Stimulated activated CD8-positive, alpha-beta memory T cell treated with anti-CD3 and anti-CD28 coated beads, Interleukin-4, amount 100 ng/mL, for 1 hour (primary cell): ENCODE measurements at places on chromosomes 12 and 14.

DNA sequence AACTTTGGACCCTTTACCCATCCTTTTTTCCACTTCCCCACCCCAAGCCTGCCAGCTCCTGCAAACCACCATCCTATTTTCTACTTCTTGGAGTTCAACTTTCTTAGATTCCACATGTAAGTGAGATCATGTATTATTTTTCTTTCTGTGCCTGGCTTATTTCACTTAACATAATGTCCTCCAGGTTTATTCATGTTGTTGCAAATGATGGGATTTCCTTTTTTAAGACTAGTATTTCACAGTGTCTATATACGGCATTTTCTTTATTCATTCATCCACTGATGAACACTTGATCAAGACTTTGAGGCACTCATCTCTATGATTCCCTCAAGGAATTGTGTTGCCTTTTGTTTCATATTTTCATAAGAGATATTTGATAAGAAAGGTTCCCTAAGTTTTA, 5.6 kb upstream of the PRPF39 start:
- no peak for DNase-seq

- no peak for DNase-seq
Observed at GRCh38 chr12:57223191-57224165, 6.0 kb upstream of the SHMT2 start.

GRCh38 chr12:10128687-10129086, 1.3 kb downstream of the CLEC7A start:
- no peak for DNase-seq

DNA sequence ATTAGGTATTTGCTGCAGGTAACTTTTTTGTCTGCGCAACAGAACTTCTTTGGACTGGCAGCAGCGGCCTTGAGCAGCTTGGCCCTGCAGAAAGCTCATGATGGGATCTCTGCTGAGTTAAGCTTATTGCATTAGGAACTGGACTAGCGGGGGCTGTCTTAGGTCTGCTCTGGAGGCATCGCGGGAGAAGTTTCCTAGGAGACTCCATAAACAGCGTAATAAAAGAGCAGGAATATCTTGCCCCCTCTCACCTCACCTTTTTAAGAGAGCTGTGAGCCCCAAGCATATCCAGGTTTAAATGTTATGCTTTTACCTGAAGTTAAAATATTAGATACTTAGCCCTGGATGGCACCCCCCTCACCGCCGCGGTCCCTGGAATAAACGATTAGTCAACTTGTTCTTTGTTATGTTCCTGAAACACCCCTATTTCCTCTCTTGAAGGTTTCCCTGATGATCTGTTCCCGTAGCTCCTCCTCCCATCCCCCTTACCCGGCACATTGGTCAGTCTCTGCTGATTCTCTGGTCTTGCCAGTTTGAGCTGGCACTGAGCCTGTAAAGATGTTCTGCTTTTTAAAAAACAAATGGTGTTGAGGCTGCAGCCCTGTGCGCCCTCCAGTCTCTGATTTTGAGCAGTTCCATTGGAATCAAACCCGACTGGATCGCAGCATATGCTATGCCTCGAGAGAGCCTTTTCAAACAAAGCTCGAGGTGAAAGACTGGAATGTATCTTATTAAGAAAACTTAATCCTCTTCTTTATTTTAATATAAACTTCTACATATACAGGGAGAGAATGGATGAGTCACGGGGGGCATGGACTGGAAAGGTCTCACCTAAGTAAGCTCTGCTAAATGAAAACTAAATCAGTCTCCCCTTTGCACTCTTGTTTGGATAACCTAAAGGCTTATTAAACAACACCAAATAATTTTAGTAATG, 1.9 kb downstream of the MLXIP start:
- no peak for DNase-seq

- no peak for DNase-seq
Observed at GRCh38 chr12:3273409-3273853, 196.3 kb downstream of the TSPAN9 start.

DNA sequence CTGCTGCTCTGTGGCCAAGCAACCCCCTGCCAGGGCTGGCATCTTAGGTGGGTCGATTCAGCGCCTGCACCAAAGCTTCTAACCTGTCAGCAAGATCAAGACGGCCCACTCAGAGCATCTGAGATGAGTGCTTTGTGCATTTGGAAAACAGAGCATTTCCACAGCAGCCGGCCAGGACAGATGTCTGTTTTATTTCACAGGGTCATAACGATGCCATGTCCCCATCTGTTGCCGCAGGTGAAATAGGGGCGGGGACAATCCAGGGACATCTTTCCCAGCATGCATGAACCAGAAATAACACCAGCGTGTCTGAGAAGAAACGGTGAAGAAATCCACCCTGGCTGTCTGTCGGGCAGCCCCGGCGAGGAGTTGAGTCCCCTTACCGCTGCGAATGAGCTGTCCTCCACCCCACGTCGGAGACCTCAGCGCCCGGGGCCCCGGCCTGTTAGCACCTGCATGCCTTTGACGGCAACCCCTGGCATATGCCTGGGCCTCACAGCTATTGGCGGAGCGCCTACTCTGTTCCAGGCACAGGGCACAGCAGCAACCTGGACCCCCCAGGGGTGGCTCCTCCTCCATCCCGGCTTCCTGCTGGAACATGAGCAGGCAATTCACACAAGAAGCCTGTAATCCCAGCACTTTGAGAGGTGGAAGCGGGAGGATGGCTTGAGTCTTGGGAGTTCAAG, 30.6 kb upstream of the ULK1 start:
- DNase-seq: no peak

DNA sequence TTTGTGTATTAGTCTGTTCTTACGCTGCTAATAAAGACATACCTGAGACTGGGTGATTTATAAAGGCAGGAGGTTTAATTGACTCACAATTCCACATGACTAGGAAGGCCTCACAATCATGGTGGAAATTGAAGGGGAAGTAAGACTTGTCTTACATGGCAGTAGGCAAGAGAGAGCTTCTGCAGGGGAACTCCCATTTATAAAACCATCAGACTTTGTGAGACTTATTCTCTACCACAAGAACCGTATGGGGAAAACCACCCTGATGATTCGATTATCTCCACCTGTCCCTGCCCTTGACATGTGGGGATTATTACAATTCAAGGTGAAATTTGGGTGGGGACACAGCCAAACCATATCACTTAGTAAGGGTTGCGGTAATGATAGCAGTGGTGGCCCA, 833.1 kb downstream of the FLRT2 start:
- no peak for DNase-seq

DNA sequence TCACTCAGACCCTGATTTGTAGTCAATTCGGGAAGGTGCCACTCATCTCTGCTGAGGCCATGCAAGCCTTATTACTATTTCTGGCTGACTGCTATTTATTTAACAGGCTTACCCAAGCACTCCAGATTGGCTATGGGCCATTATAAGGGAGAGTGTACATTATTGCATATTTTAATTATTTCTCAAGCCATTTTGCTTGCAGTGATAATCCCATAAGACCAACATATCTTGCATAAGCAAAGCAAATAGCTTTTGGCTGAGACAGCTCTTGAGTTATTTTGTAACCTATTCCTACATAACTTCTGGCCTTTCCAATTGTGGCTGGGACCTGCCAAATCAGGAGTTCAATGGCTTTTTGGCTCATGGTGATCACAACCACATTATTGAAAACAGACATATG, 509.6 kb upstream of the USP15 start:
- DNase-seq: no peak

DNA sequence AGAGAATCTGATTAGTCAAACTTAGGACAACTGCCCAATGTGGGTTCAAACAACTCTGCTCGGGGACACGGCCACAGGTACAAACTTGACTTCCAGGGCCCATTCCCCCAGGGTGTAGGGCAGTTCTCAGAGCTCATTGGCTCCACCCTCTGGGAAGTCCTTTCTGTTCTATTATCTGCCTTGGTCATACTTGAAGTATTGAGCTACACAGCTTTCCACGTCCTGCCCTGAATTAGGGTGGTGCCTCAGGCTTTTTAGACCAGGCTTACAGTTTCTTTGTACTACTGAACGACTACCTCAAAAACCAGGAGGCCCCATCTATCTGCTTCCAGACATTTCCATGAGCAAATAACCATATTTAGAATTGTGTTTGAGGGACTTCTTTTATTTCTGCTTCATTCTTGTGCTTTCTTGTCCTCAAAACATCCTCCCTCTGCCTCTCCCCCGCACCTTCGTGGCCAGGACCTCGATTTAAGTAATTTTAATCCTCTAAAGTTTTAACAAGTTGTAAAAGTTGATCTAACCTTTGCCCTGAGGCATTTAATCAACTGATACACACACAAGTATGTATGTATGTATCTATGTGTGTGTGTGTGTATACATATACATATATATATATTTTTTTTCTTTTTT, 281.7 kb upstream of the AMIGO2 start:
- peak; percentile 9 for DNase-seq

DNA sequence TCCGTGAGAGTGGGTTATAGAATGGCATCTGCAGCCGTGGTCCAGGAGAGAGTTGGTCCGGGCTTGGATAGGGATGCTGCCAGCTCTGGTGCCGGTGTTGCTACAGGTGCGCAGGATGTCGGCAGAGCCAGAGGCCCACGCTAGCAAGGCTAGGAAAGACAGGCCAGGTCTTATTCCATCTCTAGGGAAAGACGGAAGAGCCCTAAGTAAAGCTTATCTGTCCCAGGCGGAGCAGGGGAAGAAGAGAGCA, 485 bp upstream of the PSME1 start:
- DNase-seq: no peak

DNA sequence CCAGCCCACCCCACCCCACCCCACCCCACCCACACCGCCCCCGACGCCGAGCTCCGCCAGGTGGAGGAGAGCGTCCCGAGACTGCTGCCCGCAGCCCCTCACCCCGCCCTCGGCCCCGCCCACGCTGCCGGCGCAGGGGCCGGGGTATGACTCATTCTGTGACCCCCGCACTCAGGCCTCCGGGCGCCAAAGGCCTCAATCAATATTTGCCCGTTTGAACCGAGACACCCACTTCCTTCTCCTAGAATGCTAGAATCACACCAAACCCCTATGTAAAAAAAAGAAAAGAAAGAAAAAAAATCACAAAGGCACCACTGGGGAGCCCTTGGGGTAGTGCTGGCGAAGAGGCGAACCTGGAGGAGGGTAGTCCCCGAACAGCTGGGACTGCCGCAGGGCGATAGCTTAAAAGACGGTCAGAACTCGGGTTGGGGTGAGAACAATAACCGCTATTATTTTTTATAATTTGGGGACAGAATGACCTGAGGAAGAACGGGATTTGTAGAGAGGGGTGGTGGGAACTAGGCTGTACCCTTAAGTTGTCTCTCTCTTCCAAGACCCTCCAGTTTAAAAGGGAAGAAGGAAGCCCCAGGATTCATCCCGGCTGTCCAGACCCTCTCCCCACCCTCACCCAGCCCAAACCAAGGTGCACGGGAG, 894 bp downstream of the KRT8 start:
- DNase-seq: no peak

- no peak for DNase-seq
Observed at GRCh38 chr14:50038398-50039119, 77.8 kb downstream of the VCPKMT start.

- no peak for DNase-seq
Observed at GRCh38 chr12:123106640-123107359, 44.1 kb downstream of the PITPNM2 start.

GRCh38 chr14:76080025-76080424, 71.7 kb upstream of the GPATCH2L start:
- DNase-seq: no peak

GRCh38 chr14:105500726-105501101, 9.7 kb downstream of the TEDC1 start:
- DNase-seq: no peak

GRCh38 chr14:91893007-91893406, 25.7 kb upstream of the TC2N start:
- DNase-seq: no peak

GRCh38 chr12:114092981-114093380, 126.9 kb upstream of the RBM19 start:
- no peak for DNase-seq

DNA sequence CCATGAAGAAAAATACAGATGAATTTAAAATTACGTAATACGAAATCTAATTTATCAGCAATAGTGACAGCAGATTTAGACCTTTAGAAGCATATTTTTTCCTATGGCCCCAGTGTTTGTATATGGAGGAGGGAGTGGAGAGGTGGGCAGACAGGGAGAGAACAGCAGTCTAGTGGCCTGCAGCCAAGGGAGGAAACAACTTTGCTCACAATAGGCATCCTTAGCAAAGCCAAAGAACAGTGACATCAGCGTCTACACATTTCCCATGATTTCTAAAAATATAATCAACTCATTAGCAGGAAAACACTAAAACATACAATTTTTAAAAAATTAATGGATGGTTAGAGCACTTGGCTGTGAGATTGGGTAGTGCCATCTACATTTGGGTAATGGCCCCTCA, 622.6 kb upstream of the ATP2B1 start:
- no peak for DNase-seq

GRCh38 chr12:115473257-115473956, 789.4 kb upstream of the TBX3 start:
- DNase-seq: no peak
